ENCODE measurements at places on chromosomes 7 and 10.

GRCh38 chr7:25842201-25842733 lies 309.7 kb upstream of the NFE2L3 start:
- DNase-seq: no peak

- DNase-seq: no peak
Measured at GRCh38 chr7:2122651-2123050, 110.1 kb downstream of the MAD1L1 start.

- peak; percentile 46 for DNase-seq
Measured at GRCh38 chr7:3200504-3200903, 100.5 kb upstream of the SDK1 start.

- no peak for DNase-seq
Measured at GRCh38 chr7:137661634-137662033, 185.1 kb downstream of the DGKI start.

DNA sequence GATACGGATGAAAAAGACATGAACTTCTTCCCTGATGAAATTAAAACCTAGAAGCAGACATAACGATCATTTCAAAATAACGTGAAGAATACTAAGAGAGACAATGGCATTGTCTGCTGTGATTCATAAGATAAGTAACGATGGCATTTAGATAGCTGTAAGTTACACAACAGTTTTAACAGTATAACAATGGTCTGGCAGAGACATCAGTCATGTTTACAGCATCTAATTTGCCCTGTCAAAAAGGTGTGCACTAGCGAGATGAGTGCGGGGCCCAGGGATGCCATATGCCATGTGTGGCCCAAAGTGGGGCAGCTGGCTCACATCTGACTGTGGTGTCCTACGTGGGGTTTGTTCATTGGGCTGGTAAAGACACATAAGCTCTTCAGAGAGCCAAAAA lies 55.7 kb upstream of the RHEB start:
- DNase-seq: no peak

All from NCI-H1694 treated with DMSO at 0.1 percent for 48 hours (cell line).